HT-29 (cell line): ENCODE measurements at places on chromosomes 3 and 15.

DNA sequence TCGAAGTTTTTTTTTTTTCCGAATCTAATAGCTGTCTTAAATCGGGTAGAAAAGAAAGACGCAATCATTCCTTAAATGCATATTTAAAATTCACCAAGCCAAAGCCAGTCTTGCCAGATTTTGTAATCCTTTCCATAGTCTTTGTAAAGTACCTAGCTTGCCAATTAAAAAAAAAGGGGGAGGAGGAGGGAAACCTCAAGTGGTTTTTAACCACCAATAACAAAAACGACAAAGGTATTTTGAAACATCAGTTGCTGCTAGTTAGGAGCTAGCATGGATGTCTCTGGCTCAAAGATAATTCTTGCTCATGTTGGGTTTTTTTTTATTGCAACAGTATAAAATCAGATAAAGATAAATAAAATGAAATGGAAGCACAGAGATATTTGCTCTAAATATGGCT lies 187.9 kb downstream of the MECOM start:
- no peak for DNase-seq

- no peak for DNase-seq
These were observed 35.7 kb upstream of the POLG start for GRCh38 chr15:89370120-89370977.

- DNase-seq, result no peak
These were observed 75.4 kb upstream of the POMGNT2 start for GRCh38 chr3:43181202-43181821.

- DNase-seq, result no peak
These were observed 73.9 kb downstream of the TRIM69 start for GRCh38 chr15:44810237-44810636.
